ENCODE measurements at places on chromosomes 2 and 18.
A peak's percentile ranks its signal among the peaks of the same experiment; 100 is the strongest.

DNA sequence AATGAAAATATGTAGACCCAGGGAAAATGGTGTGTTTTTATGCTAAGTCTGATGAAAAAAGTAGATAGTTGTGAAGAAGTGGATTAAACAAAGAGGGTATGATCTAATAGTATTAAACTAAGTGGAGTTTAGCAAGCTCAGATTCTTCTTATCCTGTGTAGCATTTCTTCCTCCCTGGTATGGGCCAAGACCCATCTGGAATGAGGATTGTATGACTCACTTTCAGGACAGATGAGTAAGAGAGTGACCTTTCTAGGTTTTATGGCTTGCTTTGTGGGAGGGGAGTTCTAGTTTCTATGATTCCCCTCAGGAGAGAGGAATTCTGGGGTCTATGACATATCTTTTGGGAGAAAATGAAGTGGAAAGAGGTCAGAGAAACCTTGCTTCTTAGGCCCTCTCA, 550.1 kb downstream of the SPAG16 start:
- DNase-seq, result no peak

DNA sequence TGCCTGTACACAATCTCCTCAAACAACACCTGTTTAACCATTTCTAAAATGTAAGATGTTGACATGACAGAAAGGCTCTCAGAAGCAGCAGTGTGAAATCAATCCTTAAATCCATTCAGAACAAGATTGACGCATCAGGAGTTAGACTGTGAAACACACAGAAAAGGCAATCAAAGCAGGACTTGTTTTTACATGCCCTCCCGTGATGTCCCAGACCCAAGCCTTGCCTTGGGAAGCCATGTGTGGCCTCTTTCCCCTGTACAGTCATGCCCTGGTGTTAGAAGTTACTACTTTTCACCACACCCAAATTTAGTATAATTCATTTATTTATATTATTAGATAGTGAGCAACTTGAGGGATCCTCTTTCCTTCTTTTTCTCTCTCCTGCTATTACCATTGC, 115.7 kb downstream of the NCKAP5 start:
- no peak for DNase-seq

GRCh38 chr2:102888514-102888913, 126.7 kb downstream of the TMEM182 start:
- DNase-seq, result no peak

DNA sequence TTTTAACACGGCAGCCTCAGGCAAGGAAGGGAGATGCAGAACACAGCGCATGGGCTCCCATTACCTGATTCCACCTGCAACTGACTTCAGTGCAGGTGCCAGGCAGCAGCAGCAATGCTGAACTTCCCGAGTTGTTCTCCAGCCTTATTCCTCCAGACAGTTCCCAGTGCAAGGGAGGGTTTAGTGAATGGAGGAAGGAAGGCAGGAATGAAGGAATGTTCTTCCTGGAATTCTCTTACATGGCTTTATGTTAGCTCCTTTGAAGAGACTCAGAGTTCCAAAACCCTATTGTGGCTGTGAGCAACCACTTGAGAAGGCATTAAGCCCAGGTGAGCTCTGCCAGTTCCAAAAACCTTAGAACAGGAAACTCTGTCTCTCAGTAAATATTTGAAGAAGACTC, 45.5 kb downstream of the SERPINB7 start:
- DNase-seq, result no peak

- DNase-seq, result no peak
Observed at GRCh38 chr2:67516362-67516761, 119.2 kb downstream of the ETAA1 start.

- peak; percentile 74 for DNase-seq
Observed at GRCh38 chr2:44777537-44777936, 164.0 kb upstream of the SIX3 start.

DNA sequence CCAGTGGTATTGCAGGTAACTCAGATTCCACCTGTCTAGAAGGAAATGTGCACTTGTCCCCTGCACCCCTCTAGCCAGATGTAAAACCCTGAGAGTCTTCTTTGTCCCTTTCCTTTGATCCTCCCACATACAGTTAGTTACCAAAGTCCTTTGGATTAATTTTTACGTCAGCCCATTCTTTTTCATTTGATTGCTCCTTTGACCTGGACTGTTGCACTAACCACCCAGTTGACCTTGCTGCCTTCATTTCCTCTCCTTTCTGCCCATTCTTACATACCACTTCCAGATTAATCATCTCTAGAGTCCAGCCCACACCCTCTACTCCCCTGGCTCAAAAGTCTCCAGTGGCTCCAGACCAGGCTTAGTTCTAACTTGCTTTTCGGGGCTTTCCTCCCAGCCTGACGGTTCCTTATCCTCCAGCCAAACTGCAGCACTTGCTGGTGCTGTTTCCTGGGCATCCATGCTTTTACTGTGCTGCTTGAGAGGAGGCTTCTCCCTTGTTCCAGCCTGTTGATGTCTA, 99.3 kb downstream of the SPTBN1 start:
- DNase-seq, result no peak

GRCh38 chr2:141399270-141399669, 731.5 kb downstream of the LRP1B start:
- no peak for DNase-seq

GRCh38 chr2:122191331-122191730, 435.9 kb downstream of the TSN start:
- DNase-seq, result peak; percentile 19

DNA sequence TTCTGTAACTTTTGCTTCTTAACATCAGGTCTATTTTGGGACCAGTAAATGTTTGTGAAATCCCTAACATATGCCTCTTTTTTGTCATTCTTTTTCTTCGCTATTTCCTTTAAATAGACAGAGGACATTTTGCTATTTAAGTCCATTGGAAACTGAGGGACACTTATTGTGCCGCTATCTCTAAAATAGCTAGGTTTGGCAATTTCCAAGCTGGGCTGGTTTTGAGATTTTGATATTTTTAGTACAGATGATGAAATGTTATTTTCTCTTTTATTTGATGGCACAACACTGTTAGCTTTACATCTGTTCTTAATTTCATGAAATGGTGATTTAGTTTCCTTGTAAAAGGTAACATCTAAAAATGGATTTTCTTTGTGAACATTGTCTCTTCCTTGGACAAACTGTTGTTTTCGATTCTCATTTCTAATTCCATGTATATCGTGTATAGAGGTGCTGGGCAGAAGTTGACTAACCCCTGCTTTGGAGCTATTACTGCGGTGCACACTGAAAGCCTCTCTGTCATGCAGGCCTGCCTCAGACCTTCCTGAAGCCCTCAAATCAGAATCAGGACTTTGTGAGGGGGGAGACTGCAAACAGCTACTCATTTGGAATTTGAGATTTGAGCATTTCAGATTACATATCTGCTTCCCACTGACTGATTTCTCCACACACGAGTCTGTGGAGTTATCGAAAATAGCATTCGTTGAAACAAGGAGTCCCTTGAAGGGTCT, 594 bp downstream of the RAD51AP2 start:
- no peak for DNase-seq

GRCh38 chr2:28592481-28592880, 96.6 kb downstream of the PLB1 start:
- no peak for DNase-seq

GRCh38 chr2:159144776-159145614, 141.5 kb downstream of the WDSUB1 start:
- no peak for DNase-seq

GRCh38 chr2:153214337-153214736, 264.2 kb downstream of the RPRM start:
- no peak for DNase-seq

GRCh38 chr2:203908066-203908796, 28.3 kb upstream of the ICOS start:
- no peak for DNase-seq

DNA sequence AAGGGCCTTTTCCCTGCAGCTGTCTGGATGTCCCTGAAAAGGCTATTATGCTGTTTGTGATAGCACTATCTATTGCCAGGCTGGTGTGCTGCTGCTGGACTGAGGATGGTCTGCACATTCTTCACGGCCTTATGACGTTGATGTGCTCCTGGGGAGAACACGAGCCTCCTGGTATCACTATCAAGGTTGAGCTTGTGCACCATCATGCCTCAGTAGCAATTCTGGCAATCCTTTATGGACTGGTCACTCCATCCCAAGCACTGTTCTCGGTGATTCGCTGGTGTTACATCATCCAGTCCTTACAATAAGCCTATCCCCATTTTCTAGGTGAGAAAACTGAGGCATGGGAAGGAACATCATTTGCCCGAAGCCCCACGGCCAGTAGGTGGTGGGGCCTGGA, 18.2 kb upstream of the CCBE1 start:
- no peak for DNase-seq

DNA sequence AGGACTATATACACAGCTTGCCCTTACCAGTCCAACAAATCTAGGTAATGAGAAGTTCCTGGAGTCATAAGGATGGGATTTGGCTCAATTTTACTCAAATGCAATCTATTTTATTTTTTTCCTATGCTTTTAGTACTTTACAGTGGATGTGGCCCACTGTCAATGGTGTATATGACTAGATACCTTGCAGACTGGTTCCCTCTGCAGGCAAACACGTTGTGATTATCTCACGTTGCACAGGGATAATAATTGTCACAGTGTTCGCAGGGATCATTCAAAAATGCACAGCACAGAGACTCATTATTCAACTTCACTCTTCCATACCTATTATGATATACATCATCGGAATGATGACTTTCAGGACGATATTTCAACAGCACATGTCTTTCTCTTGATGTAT, 359.7 kb downstream of the MBD2 start:
- DNase-seq, result no peak
